OCI-LY7 (cell line): ENCODE measurements at places on chromosomes 3 and 15. TPM values are rescaled to one million over a fixed set of nuclear protein-coding genes. Genes with fewer than 3 reads are reported as not detected.

The KLHL6 gene
- 169 and 191 TPM in 2 replicates for total RNA-seq

The RTP1 gene
- not detected in 2 replicates for total RNA-seq

The C3orf20 gene
- total RNA-seq: 2.2 and 3.6 TPM in 2 replicates

The TTC21A gene
- total RNA-seq: 27.1 and 32.3 TPM in 2 replicates

The IFT57 gene
- 44.1 and 46.5 TPM in 2 replicates for total RNA-seq

The TMEM45A gene
- total RNA-seq: 0.10 and 0.20 TPM in 2 replicates

The C2CD4A gene
- total RNA-seq: not detected in 2 replicates

The TMEM158 gene
- not detected in 2 replicates for total RNA-seq

The ARNT2 gene
- not detected in 2 replicates for total RNA-seq

The PODXL2 gene
- 15.2 and 16.1 TPM in 2 replicates for total RNA-seq

The LDHAL6B gene
- not detected in 2 replicates for total RNA-seq

The KCNMB3 gene
- not detected in 2 replicates for total RNA-seq

The ESYT3 gene
- not detected in 2 replicates for total RNA-seq

The FAM81A gene
- 37.4 and 40.3 TPM in 2 replicates for total RNA-seq
